Stimulated activated CD4-positive, alpha-beta T cell treated with anti-CD3 and anti-CD28 coated beads, Interleukin-1b, Interleukin-23, amount 100 ng/mL, for 1 hour (primary cell): ENCODE measurements at places on chromosomes 16 and 17.

- DNase-seq, result no peak
These were observed 10.2 kb downstream of the DPEP1 start for GRCh38 chr16:89623511-89624261.

GRCh38 chr17:65531256-65532100 lies 30.0 kb downstream of the AXIN2 start:
- no peak for DNase-seq

GRCh38 chr17:79849953-79850352 lies 10.7 kb upstream of the CBX4 start:
- DNase-seq, result no peak

DNA sequence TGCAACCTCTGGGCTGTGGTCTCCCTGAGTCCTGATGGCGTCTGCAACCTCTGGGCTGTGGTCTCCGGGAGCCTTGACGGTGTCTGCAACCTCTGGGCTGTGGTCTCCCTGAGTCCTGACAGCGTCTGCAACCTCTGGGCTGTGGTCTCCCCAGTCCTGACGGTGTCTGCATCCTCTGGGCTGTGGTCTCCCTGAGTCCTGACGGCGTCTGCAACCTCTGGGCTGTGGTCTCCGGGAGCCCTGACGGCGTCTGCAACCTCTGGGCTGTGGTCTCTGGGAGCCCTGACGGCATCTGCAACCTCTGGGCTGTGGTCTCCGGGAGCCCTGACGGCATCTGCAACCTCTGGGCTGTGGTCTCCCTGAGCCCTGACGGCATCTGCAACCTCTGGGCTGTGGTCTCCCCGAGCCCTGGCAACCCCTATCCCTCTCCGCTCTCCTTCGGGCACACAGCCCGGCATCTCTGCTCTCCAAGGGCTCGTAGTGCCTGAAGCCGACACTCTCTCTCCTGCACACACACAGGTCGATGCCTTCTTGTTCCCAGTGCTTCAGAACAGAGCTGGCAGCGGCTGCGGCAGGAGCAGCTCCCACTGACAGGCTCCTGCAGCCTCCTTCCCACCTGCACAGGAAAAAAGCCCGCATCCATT lies 45.6 kb downstream of the METRNL start:
- DNase-seq, result no peak

DNA sequence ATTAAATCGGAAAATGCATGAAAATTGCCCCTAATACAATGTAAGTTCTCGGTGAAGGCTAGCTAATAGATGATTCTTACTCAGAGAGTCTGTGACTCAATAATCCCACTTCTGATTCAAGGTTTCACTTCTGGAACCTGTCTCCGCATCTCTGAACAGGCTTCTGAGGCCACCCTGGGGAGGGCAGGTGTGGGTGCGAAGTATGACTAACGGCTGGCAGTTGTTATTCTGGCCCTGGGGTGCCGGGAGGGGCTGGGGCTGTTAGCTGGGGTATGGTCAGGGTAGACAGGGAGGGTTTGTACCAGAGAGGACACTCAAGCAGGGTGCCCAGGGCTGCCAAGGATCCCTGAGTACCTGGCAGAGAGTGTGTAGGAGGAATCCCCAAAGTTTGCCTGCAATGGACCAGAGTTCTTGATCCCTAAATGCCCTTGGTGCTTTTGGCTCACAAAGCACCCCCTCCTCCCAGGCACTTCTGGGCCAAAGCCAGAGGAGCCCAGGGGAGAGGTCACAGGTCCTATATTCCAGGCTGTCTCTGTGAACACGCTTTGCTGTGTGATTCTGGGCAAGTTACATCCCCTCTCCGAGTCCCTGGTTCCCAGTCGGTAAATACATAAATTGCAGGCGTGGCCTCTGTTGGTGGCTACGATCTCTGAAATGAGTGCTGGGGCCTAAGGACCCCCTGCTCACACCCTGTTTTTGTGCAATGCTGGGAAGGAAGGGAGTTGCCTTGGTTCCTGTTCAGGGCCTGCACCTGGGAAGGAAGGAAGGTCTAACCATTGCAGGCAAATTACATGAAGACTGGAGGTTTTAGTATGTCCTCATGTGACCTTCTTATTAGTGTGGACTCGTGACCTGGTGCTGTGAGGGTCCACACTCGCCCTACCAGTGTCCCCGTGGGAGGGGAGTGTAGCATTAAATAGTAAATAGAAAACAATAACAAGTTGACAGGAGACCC lies 49.9 kb upstream of the CPNE2 start:
- peak; percentile 57 for DNase-seq

DNA sequence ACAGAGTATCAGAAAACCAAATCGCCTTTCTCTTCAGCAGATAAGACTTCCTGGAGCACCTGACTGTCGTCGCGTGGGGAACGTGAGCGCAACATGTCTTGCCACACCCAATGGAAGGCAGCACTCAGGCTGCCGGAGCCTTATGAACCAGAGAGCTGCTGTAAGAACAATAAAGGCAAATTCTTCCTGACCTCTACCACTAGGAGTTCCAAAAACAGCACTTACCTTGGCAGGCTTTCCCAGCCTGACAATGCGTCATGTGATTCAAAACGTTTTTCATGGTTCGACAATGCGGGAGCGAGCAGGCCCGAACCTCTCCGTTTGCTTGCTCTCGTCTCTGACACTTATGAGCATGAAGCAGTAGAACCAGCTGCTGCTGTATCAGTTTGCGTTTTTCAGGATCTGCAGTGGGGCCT lies 75.8 kb upstream of the TRAP1 start:
- no peak for DNase-seq

- no peak for DNase-seq
These were observed 15.3 kb upstream of the SEC14L1 start for GRCh38 chr17:77125432-77125901.

GRCh38 chr17:56796536-56796935 lies 37.2 kb downstream of the C17orf67 start:
- no peak for DNase-seq

- DNase-seq, result no peak
These were observed 210.8 kb downstream of the GSG1L start for GRCh38 chr16:27852681-27853080.

DNA sequence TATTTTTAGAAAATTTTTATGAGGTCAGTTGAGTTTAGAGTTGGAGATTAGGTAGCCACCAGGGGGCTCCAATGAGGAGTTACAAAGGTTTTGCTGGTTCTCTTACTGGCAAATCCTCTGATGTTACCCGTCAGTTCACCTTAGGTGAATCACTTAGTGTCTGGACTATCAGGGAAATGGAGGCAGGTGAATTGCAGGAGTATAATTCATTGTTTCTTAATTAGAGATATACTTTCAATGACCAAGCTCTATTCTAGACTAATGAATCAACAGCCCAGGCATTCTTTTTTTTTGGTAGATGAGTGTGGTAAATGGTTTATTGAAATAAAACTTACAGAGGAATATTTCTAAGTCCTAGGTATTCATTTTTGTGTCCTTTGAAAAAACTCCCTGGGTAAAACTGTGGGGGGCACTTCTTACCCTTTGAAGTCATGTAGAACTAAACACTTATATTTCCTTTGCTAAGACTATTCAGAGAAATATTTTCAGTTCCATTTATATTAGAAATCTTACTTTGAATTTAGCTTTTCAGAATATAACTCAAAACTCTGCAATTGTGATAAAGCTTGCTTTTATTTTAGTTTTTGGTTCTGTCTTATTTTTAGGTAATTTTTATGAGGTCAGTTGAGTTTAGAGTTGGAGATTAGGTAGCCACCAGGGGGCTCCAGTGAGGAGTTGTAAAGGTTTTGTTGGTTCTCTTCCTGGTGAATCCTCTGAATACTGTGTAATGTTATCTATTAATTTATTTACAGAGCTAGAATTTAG lies 17.7 kb downstream of the PSMD11 start:
- DNase-seq, result peak; percentile 11

DNA sequence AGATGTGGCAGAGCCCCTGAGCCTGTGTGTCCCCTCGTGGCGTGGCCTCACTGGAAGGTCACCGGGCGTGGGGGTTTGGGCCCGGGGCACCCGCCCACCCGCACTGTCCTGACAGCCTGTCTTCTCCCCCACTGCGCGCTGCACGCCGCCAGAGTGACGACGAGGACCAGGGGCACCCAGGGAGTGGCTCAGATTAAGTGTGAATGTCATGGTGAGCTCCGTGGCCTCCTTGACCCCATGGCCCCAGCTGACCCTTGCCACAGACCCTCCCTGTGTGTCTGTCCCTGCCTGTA lies 15.1 kb downstream of the PRSS27 start:
- no peak for DNase-seq

DNA sequence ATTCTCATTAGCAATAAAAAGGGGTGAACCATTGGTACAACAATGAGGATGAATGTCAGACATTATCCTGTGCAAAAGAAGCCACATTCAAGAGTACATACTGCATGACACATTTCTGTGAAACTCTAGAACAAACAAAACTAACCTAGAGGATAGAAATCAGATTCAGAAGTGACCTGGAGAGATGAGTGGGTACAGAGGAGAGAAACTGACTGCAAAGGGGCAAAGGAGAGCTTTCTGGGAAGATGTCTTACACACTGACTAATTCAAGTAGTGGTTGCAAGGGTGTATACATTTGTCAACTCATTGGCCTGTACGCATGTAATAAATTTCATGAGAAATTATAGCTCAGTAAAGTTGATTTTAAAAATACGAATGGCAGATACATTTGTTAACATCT lies 115.6 kb downstream of the GAS7 start:
- no peak for DNase-seq

DNA sequence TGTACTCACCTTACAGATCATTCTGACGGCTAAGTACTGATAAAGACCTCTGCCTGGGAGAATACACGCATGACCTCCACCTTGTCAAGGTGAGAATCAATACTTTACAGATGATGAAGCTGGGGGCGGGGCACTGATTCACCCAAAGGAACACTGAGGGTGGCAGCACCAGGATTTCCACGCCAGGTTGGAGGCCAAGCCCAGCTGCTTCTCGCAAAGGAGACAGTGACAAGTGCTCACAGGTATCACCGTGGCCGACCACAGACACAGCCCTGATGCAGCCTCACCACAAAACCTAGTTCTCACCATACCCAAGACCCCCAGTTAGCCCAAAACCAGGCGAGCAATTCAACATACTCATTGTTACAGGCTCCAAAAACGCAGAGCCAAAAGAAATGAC lies 434.2 kb downstream of the SOX9 start:
- DNase-seq, result no peak

GRCh38 chr17:19407601-19408345 lies 3.3 kb upstream of the RNF112 start:
- DNase-seq, result no peak

GRCh38 chr16:49050607-49051006 lies 231.0 kb downstream of the CBLN1 start:
- no peak for DNase-seq

DNA sequence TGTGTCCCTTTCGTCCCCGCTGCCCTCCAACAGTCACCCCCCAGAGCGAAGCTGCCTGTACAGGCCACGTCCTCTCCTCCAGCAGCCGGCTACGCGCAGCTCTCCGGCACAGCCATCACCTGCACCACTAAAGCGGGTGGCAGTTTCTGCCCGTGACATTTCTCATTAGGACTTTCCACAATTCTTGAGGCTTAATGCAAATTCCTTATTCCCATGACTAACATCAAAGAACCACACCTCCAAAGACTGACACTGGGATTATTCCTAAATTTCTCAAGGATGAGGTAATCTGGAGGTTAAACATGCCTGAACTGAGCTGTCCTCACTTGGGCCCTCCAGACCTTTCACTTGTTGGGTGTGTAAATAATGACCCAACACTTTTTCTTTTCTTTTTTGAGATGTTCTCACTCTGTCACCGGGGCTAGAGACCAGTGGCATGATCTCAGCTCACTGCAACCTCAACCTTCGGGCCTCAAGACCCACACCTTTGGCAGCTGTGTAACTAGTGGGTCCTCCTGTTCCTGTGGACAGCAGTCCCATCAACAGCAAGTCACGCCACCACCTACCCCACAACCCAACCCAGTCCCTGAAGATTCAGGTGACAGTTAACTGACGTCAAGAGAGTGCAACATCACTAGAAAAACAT lies 11.7 kb downstream of the ANKRD11 start:
- no peak for DNase-seq

GRCh38 chr17:49361129-49361901 lies 735 bp downstream of the ZNF652 start:
- DNase-seq, result peak; percentile 67

GRCh38 chr17:43846221-43846712 lies 709 bp upstream of the CD300LG start:
- peak; percentile 37 for DNase-seq

- no peak for DNase-seq
These were observed 6.4 kb upstream of the SLC38A10 start for GRCh38 chr17:81301195-81302144.

DNA sequence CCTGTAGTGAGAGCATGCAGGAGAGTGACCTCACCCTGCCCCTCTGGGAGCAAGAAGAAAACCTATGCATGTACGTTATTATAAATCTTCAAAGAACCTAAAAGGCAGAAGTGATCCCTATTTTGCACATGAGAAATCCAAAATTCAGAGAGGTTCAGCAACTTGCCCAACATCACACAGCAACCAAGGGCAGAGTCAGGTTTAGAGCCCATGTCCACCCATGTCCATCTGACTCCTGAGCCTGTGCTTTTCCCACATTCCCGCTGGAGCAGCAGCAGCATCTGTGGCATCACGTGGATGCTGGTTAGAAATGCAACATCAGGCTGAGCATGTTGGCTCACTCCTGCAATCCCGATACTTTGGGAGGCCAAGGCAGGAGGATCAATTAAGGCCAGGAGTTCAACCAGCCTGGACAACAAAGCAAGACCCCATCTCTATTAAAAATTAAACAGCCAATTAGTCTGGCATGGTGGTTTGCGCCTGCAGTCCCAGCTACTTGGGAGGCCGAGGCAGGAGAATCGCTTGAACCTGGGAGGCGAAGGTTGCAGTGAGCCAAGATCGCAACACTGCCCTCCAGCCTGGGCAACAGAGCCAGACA lies 26.3 kb downstream of the METTL22 start:
- no peak for DNase-seq

- DNase-seq, result no peak
These were observed 356.3 kb upstream of the TNRC6C start for GRCh38 chr17:77602062-77602746.

- no peak for DNase-seq
These were observed 6.7 kb downstream of the SMIM5 start for GRCh38 chr17:75639771-75640555.

DNA sequence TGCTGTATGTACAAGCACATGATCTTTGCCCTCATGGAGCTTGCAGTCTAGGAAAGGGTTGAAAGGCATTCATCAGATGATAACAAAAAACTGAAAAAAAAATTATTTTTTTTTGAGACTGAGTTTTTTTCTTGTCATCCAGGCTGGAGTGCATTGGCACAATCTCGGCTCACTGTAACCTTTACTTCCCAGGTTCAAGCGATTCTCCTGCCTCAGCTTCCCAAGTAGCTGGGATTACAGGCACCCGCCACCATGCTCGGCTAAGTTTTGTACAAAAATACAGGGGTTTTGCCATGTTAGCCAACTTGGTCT lies 38.7 kb upstream of the BCAS3 start:
- no peak for DNase-seq

GRCh38 chr16:3119286-3119685 lies 6.9 kb downstream of the ZNF205 start:
- DNase-seq, result no peak

- no peak for DNase-seq
These were observed 1.7 kb downstream of the RPRML start for GRCh38 chr17:46977348-46977747.

- no peak for DNase-seq
These were observed 13.6 kb downstream of the TMEM98 start for GRCh38 chr17:32941419-32942032.
